ENCODE measurements at places on chromosomes 4 and X.

DNA sequence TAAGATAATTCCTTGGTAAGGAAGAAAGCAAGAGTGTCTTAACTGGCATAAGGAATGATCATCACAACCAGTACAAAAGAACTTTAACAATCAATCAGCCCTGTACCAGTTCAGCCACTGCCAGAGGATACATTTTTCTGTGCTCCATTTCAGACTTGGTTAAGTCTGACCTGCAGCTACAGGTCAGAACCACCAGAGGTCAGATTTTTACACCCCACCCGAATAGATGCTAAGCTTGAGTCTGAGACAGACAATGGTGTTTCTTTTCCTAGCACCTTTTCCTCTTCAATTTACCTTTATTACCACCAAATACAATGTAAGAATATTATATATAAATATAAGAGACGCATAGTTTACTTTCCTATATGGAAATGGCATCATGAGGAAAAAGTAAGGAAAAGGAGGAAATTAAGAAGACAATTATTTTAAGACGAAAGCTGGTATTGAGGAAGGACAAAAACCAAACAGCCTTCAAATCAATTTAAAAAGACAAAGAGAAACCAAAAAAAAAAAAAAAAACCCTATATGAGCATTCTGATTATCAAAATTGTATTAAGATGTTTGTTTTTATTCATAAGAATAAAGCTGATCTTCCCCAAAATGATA lies 215.3 kb upstream of the TTC29 start:
- DNase-seq = peak; percentile 79

DNA sequence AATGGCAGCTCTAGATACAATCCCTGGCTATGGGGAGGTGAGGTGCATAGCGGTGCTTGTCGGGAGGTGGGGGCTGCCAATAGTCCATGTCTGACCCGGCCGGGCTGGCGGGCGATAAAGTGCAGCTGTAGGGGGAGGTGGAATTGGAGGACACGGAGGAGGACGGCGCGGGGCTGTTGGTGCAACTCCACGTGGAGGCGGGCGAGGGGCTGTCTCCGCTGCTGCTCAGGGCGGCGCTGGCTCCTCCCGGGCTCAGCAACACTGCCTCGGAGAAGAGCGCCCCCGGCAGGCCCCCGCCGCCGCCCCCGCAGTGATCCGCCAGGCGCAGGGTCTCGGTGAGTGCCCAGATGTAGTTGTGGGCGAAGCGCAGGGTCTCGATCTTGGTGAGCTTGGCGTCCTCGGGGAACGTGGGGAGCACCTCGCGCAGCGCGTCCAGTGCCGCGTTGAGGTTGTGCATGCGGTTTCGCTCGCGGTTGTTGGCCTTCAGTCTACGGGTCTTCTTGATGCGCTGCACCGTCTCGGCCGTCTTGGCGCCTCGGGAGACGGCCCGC lies 1.3 kb downstream of the NEUROG2 start:
- DNase-seq = peak; percentile 30

- DNase-seq = no peak
These were observed 4.8 kb upstream of the SYNPO2 start for GRCh38 chr4:118883861-118884260.

- DNase-seq = no peak
These were observed 17.1 kb upstream of the ANXA3 start for GRCh38 chr4:78534286-78534955.

DNA sequence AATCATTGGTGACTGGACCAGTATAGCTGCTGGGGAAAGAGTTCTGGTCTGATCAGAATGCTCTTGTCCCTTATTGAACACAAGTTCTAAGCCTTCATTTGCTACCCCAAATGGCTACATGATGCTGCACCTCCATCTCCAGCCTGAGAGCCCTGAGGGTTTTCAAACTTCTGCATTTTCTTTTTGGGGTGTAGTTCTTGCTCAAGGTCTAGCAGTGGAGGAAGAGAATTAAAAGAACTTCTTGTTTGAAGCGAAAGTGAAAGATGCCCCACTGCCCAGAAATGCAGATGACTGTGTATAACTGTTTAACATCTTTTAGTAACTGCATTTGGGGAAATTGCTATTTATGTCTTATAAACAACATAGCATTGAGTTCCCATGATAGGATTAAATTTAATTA lies 38.5 kb downstream of the LAMTOR3 start:
- DNase-seq = no peak

- no peak for DNase-seq
These were observed 132.1 kb downstream of the DIPK2B start for GRCh38 chrX:45068569-45068968.

DNA sequence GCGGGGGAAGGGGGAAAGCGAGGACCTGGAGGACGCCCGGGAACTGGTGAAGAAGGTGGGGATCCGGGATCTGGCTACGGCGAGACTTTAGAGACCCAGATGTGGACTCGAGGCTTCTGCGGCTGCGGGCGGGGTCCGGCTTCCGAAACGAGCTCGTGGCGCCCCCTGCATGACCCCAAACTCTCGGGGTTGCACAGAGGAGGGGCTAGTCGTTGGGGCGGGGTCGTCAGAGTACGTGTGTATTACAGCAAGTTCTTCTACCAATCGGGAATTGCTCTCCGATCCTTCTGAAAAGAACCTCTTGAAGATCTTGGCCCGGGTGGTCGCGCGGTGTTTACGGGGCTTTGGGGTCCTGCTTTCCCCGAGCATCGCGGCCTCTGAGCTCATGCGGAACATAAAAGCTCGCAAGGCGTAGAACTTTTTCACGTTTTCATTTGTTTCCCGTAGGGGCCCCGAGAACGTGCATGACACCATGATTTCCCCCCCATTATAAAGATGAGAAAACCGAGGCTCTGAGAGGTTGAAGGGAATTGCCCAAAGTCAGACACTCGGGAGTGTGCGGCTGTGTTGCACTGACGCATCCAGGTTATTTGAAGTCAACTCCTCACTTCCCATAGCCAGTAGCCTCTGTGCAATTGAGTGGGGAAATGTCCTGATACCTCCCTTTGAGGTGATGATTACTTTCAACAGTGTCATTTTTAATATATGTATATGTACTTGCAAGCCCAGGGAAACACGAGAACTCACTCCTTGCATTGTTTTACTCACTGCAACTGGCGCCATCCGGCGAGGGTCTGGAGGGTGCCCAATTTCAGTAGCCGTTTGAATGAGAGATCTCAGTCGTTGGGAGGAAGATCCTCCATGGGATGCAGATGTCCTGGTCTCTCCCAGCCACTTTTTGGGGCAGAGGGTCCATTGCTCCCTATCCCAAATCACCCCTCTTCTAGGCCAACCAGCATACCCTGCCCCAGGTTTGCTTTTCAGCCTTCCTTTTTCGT lies at the start of gene BEND4:
TSS of gene BEND4 (minus strand) at position 149 of the 998 bp plus-strand sequence. CDS start 512 bp downstream, outside the sequence.
- peak; percentile 1 for DNase-seq

DNA sequence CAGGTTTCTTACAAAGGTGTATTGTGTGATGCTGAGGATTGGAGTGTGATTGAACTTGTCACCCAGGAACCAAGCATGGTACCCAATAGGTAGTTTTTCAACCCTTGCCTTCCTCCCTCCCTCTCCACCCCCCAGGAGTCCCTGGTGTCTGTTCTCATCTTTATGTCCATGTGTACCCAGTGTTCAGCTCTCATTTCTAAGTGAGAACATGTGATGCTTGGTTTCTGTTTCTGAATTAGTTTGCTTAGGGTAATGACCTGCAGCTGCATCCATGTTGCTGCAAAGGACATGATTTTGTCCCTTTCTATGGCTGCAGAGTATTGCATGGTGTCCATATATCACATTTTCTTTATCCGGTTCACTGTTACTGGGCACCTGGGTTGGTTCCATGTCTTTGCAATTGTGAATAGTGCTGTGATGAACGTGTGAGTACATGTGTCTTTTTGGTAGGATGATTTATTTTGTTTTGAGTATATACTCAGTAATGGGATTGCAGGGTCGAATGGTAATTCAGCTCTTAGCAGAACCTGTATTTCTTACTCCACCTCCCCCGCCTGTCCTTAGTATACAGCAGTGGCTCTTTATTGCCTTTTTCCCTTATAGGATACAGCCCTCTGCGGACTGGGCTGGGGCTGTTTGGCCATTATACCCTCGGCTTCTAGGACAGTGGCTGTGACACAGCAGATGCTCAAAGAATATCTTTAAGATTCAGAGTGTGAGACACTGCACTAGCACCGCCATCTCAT lies 145.4 kb downstream of the PTTG2 start:
- DNase-seq = no peak

- DNase-seq = no peak
These were observed 29.0 kb downstream of the CD99L2 start for GRCh38 chrX:150869450-150869849.

- DNase-seq = no peak
These were observed 12.6 kb upstream of the PDE6B start for GRCh38 chr4:612749-613125.

GRCh38 chr4:11271263-11271662 lies 157.4 kb downstream of the HS3ST1 start:
- no peak for DNase-seq

- DNase-seq = peak; percentile 52
These were observed 9.9 kb downstream of the CASK start for GRCh38 chrX:41913476-41913875.

- DNase-seq = no peak
These were observed 1351.6 kb upstream of the PABPC4L start for GRCh38 chr4:135553213-135553612.

- no peak for DNase-seq
These were observed 799 bp upstream of the AIFM1 start for GRCh38 chrX:130166503-130166777.

DNA sequence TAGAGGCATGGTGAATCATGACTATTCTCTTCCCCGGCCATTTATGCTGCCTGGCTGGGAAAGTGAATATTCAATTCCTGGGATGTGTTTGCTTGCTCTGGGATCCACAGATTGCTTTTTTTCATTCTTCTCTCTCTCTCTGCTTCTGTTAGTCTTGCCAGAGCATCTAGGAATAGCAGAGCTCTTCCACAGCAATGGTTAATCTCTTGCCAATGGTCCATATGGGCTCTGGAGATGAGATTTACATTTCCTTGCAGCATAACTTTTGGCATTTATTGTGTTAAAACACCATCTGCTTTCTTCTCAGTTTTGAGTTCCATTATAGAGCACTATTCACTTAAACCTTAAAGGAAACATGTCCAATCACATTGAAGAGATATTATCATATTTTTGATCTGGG lies 59.2 kb upstream of the GUCY1A1 start:
- DNase-seq = no peak

- no peak for DNase-seq
These were observed 563.1 kb upstream of the FRG1 start for GRCh38 chr4:189377569-189377968.

- no peak for DNase-seq
These were observed 85.4 kb downstream of the DCHS2 start for GRCh38 chr4:154406018-154406795.

DNA sequence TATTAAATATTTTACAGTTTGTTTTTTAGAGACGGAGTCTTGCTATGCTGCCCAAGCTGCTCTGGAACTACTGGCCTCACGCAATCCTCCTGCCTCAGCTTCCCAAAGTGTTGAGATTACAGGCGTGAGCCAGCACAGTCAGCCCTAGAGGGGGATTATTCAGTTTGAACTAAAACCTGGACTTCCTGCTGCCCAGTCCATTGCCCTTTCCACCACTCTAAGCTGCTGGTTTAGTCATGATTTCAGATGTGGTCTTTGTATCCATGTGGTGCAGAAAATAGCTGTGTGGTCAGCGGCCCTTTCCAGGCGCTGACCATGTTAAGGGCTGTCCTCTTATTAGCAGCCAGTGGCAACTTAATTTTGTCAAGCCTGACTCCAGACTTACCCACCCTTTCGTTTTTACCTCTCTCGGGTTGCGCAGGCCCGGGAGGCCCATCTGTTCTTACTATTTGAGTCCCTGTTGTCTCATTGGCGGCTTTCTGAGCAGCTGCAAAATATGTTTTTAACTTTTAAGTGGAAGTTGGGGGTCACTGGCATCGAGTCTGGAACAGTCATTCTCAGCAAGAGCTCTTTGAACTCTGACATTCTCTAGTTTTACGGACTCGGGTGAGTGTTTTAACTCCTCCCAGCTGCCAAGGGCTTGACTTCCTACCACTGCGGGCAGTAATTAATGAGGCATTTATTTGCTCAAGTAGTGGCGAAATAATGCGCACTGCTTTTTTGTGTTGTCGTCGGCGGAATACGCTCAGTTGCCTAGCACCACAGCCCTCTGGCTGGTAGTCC lies 773 bp upstream of the VMA21 start:
- peak; percentile 63 for DNase-seq

DNA sequence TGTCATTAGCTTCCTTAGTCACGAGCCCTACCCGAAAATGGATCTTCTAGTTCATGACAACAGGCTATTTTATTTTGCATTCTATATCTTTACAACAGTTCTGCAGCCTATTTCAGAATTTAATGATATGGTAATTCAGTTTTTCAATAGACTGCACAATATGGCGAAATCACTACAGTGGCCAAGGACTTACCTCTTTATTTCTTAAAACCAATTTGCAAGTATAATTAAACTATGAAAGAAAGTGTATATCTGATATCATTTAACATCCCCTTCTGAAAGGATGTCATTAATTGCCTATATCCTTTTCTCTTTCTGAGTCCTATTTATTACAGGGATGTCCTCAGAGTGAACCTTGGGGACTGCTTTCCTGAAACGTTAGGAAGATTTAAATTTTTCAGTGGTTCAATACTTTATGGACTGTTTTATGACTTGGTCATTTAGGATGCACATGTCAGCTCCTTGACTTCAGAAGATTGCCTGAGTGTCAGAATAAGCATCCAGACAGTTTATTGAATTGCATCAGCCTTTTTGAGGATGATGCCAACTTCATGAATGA lies 190.8 kb upstream of the GEMIN8 start:
- DNase-seq = no peak

- no peak for DNase-seq
These were observed 302.4 kb upstream of the GIMD1 start for GRCh38 chr4:106670976-106671375.

DNA sequence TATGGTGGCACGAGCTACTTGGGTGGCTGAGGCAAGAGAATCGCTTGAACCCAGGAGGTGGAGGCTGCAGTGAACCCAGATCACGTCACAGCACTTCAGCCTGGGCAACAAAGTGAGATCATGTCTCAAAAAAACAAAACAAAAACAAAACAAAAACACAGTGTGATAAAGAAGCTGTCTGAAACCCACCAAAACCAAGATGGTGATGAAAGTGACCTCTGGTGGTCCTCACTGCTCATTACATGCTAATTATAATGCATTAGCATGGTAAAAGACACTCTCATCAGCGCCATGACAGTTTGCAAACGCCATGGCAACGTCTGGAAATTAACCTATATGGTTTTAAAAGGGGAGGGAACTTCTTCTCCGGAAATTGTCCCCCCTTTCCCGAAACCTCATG lies 29.4 kb upstream of the OPHN1 start:
- DNase-seq = peak; percentile 62

DNA sequence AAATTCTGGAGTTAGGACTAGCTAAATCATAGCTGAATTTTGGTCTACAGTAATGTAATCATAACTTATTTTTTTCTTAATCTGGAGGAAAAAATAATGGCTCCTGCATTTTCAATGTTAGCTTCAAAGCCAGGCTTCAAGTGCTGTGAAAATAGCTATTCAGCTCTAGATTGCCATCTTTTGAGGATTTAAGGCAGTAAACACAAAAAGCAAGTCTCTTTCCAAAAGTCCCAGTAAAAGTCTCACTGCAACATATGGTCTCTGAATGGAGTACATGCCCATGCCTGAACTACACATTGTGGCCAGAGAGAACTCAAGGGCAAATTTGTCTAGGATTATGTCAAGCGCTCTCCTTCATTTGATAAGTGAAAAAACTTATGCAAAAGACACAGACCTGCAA lies 720.9 kb downstream of the FSTL5 start:
- DNase-seq = no peak
